ENCODE measurements at places on chromosomes 2 and 18. TPM values are rescaled to one million over a fixed set of nuclear protein-coding genes. Genes with fewer than 3 reads are reported as not detected.

The TSHZ1 gene
- 14.0 TPM for total RNA-seq

The ALPG gene
- total RNA-seq = not detected

The KLF7 gene
- total RNA-seq = 24.8 TPM

The SLC14A1 gene
- total RNA-seq = not detected

The DSC1 gene
- 0.40 TPM for total RNA-seq

DNA sequence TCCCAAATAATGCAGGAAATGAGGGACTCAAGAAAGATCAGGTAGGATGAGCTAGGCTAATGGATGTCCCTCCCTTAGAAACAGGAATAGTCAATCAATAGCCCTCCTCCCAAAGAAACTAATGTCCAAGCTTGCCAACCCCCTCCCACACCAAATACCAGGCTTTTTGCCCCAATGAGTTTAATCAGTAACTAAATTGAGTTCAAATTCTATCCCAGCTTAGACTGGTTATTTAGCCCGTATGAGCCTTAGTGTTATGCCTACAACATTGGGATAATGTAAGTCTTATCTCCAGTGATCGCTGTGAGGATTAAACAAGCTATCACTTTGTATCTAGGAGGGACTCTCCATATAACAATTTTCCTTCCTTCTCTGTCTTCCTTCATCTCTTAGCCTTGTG lies 310.7 kb downstream of the DPP10 start:
- no peak for DNase-seq

DNA sequence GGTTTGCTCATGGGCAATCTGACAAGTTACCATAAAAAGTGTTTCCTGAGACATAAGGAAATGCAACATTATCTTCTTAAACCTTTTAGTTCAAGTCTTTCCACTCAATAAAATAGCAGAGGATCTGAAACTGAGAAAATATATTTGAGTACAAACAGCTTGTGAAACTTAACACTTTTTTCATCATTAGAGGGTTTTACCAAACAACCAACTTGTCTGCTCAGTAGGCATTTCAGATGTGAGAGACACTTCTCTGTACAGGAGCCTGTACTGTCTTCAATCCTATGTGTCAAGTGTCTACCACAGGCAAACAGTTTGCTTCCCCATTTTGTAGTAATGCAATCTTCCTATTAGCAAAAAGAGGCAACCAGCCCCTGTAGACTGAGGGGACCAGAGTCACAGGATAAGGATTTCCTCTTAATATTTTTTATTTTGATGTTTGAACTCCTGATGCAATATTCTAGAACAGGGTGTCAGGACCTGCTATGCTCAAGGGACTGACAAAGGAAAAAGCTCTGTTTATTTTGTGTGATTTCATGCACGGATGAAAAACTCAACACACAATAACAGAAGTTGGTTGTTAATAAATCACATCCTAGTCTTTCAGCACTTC lies 159.1 kb upstream of the LHCGR start:
- DNase-seq = no peak

DNA sequence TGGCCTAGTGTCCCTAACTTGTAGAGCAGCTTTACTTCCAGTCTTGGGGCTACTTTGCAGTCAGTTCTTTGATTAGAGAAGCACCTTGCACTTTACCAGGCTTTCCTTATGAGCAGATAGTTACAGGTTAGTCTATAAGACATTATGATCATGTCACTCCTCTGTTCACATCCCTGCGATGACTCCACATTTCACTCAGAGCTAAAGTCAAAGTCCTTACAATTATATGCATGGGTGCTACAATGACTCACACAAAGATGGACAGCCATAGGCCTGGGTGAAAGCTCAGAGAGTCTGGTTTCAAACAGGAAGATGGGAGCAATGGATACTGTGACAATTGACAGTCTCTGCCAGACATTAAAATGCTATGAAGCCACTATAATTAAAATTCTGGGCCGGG lies 27.1 kb upstream of the SSB start:
- no peak for DNase-seq

DNA sequence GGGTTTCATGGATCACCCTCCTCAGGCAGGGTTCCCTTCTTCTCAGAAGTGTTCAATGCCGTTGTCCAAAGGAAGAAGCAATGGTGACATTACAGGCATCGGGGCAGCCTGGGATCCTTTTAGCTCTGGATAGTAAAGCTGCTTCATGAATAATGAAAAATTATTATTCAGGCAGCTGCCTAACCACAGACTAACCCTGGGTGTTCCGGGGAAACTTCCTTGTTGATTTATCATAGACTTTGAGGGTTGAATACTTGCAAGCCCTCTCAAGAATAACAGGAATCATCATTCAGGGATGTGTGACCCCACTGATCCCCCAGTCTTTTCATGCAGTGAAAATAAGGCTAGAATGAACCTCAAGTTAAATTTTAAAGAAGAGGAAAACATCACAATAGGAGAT lies 419.4 kb downstream of the MEIS1 start:
- DNase-seq = no peak

DNA sequence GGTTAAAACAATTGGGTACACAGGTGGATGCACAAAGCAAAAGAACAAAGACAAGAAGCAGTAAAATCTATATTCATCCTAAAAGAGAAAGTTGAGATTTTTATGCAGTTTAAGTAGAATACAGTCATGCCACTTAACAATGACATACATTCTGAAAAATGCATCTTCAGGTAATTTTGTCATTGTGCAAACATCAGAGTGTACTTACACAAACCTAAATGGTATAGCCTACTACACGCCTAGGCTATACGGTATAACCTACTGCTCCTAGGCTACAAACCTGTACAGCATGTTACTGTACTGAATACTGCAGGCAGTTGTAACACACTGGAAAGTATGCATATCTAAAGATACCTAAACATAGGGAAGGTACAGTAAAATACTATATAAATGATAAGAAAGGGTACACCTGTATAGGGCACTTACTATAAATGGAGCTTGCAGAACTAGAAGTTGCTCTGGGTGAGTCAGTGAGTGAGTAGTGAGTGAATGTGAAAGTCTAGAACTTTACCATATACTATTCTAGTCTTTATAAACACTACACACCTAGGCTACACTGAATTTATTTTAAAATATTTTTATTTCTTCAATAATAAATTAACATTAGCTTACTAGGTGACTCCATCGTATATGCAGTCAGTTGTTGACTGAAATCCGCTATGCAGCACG lies 132.9 kb downstream of the BARD1 start:
- DNase-seq = no peak

DNA sequence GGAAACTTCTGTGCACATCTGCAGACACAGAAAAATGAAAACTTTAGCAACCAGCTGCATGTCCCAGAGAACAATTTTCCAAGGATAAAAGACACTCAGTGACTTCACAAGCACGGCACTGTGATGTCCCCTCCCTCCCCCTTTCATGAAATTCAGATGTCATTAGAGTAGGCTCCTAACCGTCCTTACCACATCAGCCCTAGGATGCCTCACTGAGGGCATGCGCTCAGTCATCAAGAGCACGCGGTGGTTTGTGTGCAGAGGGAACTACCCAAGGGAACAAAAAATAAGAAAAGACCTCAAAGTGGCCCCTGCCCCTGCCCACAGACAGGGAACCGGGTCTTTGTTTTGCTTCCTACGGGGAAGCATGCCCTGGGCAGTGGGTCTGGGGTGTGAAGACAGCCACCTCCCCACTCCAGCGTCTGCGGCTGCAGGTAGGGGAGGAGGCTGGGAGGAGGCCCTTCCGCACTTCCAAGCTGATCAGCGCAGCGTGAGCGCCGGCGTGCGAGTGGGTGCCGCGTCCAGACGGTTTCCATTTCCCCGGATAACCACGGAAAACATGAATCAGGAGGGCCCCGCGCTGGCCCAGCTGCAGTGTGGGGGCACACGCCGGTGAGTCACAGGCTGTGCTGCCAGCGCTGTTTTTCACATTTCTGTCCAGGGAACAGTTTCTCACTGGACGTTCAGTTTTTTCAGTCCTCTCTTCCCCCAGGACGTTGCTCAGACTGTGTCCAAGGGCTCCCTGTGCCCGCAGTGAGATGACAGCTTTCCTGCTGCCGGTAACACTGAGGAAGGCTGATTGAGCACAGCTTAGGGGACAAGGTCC lies 70.6 kb downstream of the COPS8 start:
- DNase-seq = no peak

GRCh38 chr2:173755798-173756197 lies 209.4 kb downstream of the SP3 start:
- no peak for DNase-seq

DNA sequence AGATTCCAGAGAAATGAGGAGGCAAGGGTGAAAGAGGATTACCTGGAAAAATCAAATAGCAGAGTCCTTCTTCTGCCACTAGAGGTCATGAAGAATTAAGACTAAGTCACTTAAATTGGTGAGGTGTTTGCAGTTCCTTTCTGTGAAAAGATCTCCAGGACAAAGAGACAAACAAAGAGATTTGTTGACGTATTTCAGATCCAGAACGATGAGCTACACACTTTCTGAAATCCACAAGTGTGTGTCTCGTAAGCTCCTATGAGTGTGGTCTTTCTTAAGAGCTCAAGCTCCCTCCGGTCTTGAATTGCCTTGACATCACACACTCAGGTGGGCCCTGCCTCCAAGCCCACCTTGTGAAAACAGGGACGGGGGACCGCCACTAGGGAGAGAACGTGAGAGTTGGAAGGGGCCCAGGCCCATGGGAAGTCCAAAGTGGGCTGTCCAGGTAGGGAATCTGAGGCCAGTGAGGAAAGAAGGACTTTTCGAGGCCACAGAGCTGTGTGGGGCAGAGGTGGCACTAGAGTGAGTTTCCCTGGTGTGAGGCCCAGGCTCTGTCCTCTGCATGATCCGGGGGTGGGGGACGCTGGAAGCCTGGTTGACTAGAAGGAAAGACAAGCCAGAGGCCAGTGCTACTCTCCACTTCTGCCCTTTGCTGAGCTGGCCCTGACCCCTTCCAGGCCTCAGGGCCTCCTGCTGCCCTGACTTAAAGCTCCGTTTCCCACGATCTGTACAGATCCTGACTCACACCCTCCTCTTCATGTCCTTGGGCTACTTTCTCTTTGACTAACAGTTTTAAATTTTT lies 168.1 kb upstream of the NCK2 start:
- no peak for DNase-seq

DNA sequence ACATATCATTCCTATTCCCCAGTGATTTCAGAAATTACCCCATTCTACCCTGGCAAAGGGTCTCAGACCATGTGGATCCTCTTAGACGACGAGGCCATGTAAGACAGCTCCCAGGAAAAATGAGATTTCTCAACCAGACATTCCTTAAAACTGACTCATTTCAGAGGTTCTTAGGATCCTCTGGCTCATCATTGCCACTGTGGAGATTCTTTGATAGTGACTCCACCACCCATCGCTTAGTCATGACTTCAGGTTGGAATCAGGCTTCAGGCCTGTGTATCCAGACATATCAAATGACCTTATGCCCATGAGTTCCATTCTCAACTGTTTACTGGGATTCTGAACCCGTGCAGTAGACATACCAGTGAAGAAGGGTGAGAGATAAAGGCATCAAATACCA lies 245.6 kb upstream of the TCF4 start:
- no peak for DNase-seq

DNA sequence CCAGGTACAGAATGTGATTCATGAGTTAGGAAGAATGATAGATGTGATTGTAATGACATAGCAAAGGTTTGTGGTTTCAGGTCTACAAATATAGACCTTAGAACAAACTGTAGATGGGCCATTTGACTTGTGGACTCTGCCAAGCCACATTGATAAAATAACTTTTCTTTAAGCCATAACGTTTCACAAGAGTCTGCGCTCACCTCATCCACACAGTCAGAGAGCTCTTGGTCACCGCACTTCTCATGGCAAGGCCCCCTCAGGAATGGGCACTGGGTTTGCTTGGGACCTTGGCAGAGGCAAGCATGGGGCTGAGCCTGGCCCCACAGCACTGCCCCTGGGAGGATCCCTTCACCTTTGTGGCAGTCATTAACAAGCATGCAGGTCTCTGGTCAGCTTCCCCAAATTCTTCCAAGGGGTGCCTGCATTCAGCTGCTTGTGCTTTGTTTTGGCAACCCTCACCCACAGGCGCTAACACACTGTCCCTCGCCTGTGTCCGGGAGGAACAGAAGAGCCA lies 14.0 kb downstream of the ARMC9 start:
- no peak for DNase-seq

- DNase-seq = no peak
Observed at GRCh38 chr2:217027414-217027813, 167.6 kb upstream of the TNP1 start.

- no peak for DNase-seq
Observed at GRCh38 chr2:60058781-60059180, 494.7 kb downstream of the BCL11A start.

- DNase-seq = no peak
Observed at GRCh38 chr2:222424276-222424728, at the start of gene SGPP2. SGPP2 (plus strand) TSS chr2:222424543; CDS start chr2:222424603, 60 bp downstream.

- DNase-seq = no peak
Observed at GRCh38 chr18:22639561-22639960, 221.8 kb upstream of the CTAGE1 start.

- DNase-seq = no peak
Observed at GRCh38 chr2:3177891-3178577, 199.6 kb downstream of the EIPR1 start.

DNA sequence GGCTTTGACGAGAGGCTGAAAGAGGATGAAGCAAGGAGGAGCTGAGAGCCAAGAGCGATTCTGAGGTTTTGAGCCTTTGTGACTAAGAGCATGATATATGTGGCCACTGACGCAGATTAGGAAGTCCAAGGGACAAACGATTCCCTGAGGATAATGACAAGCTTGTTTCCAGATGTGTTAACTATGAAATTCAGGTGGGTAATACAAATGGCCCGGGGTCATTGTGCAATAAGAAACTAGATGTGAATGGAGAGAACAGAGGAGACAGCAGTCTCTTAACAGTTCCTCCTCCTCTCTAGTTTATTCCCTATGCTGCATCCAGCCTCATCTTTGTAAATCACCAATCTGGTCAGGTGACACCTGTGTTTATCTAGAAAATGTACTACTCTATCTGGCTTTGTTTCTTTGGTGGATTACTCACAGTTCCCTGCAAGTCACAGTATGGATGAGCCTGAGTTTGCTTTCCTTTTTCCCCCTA lies 84.2 kb downstream of the SOCS6 start:
- DNase-seq = no peak

- no peak for DNase-seq
Observed at GRCh38 chr2:220931491-220931890, 640.6 kb downstream of the EPHA4 start.
